ENCODE measurements at places on chromosomes 7 and 10. TPM values are rescaled to one million over a fixed set of nuclear protein-coding genes. Genes with fewer than 3 reads are reported as not detected.

CPA2 gene
- not detected for total RNA-seq

TMEM139 gene
- 0.34 TPM for total RNA-seq

DNA sequence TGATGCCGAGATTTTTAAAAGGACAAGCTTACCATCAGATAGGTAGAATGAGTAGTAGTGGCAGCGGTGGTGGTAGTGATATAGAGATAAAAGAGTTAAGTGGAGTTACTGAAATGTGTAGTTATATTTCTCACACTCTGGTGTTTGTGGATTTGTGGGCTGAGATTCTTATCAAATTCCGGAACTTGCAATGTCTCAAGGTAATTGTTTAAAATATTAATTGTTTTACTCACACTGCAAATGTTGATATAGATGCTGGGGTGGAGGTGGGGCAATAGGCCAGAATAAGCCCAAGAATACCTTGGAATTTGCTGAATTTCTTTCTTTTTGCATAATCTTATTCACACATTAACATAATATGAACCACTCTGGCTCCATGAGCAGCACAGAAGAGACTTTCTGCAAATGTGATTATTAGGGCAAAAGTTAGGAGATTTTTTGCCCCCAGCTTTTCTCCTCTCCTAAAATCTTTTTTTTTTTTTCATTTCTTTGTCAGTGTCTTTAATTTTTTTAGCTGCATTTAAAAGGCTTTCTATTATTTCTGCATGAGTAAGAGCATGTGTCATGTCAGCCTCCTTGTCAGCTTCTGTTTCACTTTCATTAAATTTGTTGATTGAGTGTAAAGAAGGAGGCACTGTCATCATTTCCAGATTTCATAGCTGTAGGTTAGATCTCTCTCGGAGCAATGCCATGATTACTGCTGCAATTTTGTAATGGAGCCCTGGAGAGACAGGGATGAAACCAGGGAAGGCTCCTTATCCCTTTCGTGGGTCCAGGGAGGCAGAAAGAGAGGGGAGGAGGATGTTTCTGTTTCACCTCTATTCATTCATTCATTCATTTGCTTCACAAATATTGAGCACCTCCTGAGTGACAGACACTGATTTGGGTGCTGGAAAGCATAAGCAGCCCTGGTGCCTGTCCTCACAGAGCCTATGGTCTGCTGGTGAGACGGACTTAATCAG lies 13.1 kb upstream of the SGMS1 start:
- DNase-seq = no peak

GPR15LG gene
- not detected for total RNA-seq

- DNase-seq = no peak
Measured at GRCh38 chr7:130219871-130220270, 12.2 kb downstream of the SSMEM1 start.

NUTM2B gene
- total RNA-seq = 0.80 TPM

GRM3 gene
- not detected for total RNA-seq

TRPV6 gene
- total RNA-seq = not detected

DNA sequence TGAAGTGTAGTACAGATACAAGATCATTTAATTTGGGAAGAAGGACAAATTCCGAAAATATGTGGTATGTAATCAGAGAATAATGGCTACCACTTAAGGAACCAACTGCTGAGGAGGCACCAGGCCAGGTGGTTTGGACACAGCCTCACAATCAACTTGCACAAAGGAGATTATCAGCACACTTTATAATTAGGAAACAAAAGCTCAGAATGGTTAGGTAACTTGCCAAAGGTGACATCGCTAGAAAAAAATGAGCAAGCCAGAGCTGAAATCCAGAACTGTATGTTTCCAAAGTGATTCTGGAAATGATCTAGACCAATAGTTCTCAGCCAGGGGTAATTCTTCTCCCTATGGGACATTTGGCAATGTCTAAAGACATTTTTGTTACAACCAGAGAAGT lies 36.6 kb downstream of the ERCC6 start:
- no peak for DNase-seq

RNLS gene
- total RNA-seq = 4.9 TPM

DNA sequence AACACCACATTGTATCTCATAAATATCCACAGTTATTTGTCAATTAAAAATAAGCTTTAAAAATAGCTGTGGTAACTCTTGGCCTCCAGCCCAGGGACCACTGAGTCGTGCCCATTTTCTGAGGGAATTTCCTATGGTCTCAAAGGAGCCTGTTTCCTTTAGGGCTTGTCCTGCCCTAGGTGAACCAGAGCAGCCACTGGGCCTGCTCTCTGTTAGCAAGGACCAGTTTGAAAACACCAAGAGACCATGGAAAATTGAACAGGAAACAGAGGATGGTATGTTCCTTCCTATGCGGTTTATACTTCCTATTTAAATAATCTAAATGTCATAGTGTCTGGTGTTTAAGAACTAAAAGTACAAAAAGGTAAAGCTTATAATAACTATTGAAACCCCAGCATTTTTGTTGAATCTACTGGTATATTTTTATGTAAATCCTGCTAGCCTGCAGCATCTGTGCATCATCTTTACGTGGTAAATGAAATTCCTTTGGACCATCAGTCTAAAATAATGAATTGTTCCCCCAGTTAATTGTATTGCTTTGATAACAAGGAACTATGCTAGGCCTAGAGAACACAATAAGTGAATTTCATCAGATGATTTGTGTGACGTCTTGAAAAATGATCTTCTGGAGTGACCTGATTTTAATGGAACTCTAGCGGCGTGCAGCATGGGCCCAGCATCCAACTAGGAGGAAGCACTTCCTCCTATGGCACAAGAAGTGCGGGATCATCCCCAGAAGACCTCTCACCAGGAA lies 333.7 kb downstream of the GFRA1 start:
- no peak for DNase-seq

CLRN3 gene
- not detected for total RNA-seq
